ENCODE measurements at places on chromosomes 3 and 15. TPM values are rescaled to one million over a fixed set of nuclear protein-coding genes. Genes with fewer than 3 reads are reported as not detected.

The SLC6A20 gene
- total RNA-seq = 17.0 TPM

The CHRD gene
- total RNA-seq = 8.6 TPM

The PRSS50 gene
- 0.26 TPM for total RNA-seq

The PSTPIP1 gene
- total RNA-seq = 9.1 TPM

The SEMA7A gene
- 7.8 TPM for total RNA-seq

The GUCA1C gene
- total RNA-seq = not detected

The DCP1A gene
- total RNA-seq = 18.7 TPM

The RTP3 gene
- not detected for total RNA-seq

The RTP1 gene
- not detected for total RNA-seq

The MFSD1 gene
- total RNA-seq = 134 TPM

The P2RY12 gene
- total RNA-seq = 3.8 TPM

The C3orf85 gene
- total RNA-seq = not detected

The GOLGA6L4 gene
- 2.9 TPM for total RNA-seq

The SLC9A9 gene
- total RNA-seq = 17.9 TPM

The SCN11A gene
- total RNA-seq = 0.13 TPM

The GREM1 gene
- 0.96 TPM for total RNA-seq

Data from left lung (tissue), 14 donors.